Right kidney (tissue), 9 donors: ENCODE measurements at places on chromosomes 7 and 10.

- DNase-seq, result no peak
Observed at GRCh38 chr10:88592381-88592780, 5.8 kb downstream of the LIPJ start.

DNA sequence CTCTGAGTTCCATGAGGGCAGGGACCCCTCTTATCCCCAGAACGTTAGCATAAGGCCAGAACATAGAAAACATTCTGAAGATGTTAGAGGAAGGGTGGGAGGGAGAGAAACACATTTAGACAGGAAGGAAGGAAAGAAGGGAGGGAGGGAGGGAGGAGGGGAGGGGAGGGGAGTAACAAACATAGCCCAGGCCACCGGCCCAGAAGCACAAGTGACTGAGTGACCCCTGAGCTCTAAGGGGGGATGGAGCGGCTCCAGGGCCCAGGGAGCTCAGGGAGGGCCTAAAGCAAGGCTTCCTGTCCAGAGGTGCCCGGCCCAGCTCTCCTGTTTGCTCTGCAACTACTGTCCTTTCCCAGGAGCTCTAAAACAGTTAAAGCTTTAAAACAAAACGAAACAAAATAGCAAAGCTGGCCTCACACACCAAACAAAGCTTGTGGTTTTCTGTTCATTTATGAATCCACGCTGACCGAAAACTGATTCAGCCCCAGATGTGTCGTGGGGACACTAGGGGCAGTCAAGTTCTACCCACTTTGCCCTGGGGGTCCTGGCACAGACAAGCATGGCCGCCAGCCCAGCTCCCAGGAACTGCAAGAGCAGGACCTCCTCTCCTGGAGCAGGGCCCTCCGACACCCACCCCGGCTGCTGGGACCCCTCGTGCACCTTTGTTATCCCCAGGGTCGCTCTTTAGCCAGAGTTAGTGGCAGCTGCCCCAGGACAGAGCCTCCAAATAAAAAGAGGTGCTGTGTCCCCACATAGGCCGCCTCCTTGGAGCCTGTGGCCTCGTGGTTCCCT, 496.2 kb upstream of the FOXK1 start:
- no peak for DNase-seq

DNA sequence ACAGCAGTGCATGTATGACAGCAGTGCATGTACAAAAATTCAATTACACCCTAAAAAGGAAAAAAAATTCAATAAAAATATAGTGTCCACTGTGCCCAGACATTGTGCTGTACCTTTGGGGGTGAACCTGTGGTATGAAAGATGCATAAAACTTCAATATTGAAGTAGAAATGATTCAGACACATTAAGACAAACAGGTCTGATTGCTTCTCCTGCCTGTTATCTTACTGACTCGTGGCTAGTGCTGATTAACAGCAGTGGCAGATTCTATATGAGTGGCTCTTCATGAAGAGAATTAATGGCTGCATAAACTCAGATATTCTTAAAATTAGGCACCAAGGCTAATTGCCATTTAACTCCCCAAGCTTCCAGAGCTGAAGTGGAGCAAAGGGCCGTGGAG, 37.9 kb downstream of the GATA3 start:
- no peak for DNase-seq

DNA sequence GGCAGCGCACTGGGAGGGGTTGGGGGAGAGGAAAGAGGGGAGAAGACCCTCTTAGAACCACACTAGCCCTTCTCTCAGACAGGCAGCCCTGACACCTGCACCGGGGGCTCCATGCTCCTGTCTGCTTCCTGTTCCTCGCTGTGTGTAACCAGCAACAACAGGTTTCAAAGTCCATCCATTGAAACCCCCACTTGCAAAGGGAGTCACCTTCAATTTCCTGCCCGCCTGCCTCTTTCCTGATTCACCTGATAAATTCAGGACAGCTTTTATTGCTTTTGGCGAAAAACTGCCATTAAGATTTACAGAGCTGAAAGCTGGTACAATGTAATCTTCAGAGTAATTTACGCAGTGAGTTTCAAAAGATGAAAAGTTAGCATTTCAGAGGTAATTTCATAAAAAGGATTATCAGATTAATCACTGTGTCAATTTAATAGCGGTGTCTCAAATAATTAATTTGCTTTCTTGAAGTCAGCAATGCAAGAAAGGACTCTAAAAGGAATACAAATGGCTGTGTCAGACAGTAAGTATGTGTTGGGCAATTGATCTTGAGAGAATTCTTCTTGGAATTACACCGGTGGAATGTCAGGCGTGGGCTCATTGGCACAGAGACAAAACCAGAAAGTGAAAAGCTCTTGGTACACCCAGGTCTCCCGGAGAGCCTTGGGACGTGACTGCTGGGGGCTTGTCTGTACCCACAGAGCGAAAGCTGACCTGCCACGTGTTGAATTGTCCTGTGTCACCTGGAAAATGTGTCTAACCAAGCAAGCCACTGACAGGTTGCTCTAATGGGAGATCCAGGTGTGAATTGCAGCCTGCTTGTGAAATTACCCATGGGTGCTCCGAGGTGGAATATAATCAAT, 60.7 kb downstream of the TMEM209 start:
- DNase-seq, result no peak

DNA sequence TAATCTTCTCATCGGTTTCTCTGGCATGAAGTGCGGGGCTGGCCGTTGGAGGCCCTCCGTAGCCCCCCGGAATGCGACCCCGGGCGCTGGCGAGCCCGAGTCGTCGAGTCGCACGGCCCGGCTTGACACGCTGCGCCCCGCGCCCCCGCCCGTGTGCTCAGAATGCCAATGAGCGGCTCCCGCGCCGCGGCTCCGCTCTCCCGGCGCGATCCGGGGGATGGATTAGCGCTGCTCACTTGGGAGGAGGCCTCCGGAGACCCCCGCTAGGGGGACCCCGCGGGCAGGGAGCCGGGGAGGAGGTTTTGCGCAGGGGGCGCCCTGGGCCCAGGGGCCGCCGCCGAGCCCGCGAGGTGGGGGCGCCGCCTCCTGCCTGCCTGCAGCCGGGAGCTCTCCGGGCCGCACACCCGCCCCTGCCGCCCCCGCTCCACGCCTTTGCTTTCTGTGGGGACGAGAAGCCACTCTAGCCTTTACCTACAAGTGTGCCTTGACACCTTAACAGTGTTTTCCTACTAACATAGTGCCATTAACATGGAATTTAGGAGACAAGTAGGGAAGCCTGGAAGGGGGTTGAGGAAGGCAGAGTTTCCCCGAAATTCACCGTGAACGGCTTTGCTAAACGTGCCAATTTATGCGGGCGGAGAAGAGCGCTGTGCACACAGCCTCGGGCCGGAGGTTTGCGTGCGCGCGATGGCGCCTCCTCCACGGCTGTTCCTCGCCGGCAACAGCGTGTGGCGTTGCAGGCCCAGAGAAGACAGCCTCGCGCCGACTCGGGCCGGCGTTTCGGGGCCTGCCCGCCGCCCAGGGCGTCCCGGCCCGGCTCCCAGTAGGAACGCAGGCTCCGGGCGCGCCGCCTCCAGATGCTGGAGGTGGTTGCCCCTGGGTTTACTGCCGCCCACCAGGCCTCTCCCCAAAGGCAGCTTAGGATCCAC, 7.1 kb downstream of the SHH start:
- peak; percentile 76 for DNase-seq

DNA sequence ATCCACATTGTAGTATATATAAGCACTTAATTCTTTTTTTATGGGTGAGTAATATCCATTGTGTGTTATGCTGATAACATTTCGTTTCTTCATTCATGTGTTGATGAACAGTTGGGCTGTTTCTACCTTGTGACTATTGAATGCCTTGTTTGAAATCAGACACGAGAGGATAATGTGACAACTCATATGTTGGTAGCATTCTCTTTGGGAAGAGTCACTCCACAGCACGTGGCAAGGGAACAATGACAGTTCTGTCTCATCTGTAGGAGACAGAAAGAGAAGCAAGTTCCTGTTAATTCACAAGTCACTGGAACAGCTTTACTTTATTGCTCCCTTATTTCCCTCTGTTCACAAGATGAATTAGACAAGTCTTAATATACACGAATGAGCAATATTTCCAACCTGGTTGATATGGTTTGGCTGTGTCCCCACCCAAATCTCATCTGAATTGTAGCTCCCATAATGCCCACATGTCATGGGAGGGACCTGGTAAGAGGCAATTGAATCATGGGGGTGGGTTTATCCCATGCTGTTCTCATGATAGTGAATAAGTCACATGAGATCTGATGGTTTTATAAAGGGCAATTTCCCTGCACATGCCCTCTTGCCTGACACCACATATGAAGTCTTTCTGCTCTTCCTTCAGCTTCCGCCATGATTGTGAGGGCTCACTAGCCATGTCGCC, 125.3 kb downstream of the SEC23IP start:
- no peak for DNase-seq

- no peak for DNase-seq
Observed at GRCh38 chr10:5818894-5819293, 5.7 kb upstream of the GDI2 start.
